ENCODE measurements at places on chromosomes 2 and 18.

- no peak for DNase-seq
These were observed 79.8 kb upstream of the SPATS2L start for GRCh38 chr2:200226451-200227426.

- DNase-seq, result no peak
These were observed 48.4 kb downstream of the MAP2 start for GRCh38 chr2:209472112-209472832.

DNA sequence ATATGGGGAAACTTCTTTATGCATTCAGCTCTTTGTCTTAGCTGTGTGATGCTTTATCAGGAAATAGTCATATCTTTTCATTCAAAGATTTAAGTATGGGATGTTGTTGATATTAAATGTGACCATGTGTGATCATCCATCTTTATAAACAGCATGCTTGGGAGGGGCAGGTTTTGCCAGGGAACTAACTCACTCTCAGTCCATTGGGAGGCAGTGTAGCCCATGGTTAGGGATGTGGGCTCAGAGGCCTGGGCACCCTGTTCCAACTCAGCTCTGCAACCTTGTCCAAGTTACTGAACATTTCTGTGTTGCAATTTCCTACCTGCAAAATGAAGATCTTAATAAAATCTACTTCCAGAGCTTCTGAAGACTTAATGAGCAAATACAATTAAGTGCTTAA is 92.0 kb upstream of the BCL2L11 start:
- DNase-seq, result no peak

GRCh38 chr2:175887776-175888175 is 114.3 kb downstream of the LNPK start:
- DNase-seq, result no peak

DNA sequence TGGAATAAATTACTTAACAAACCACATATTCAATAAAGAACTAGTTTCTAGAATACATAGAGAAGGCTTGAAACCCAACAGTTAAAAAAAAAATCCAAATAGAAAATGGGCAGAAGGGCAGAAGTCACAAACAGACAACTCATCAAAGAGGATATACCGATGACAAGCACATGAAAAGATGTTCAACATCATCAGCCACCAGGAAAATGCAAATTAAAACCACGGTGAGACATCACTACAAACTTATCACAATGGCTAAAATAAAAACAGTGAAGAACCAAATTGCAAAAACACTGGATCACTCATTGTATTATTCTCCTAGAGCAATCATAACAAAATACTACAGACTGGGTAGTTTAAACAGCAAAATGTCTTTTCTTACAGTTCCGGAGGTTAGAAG is 14.5 kb downstream of the SESTD1 start:
- no peak for DNase-seq

DNA sequence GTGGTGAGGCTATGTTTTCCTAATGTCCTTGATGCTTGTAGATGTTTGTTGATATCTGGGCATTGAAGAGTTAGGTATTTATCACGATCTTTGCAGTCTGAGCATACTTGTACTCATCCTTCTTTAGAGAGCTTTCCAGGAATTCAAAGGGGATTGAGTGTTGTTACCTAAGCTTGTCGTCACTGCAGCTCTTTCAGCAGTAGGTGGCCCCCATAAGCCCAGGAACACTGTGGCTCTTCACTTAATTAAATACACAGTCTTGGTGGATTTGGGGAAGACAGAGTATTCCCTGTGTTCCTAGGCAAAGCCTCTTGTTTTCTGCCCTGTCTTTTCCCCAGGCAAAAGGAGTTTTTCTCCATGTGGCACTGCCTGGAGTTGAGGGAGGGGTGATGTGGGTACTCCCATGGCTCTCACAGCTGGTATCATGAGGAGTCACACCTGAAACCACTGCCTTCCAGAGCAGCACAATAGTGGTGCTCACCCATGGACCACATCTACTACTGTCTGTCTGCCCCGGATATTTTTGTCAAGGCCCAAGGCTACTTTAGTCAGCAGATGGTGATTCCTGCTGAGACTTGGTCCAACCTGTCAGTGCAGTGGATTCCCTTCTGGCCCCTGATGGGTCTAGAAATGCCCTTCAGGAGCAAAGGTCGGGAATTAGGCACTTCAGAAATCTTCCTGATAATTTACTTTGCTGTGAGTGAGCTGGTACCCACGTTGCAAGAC is 95.7 kb downstream of the GALNT13 start:
- DNase-seq, result no peak

GRCh38 chr18:79453816-79454735 is 58.3 kb downstream of the NFATC1 start:
- DNase-seq, result no peak

GRCh38 chr2:239889641-239890121 is 135.5 kb downstream of the NDUFA10 start:
- DNase-seq, result no peak

GRCh38 chr2:71932780-71933466 is 214.7 kb downstream of the CYP26B1 start:
- DNase-seq, result no peak

DNA sequence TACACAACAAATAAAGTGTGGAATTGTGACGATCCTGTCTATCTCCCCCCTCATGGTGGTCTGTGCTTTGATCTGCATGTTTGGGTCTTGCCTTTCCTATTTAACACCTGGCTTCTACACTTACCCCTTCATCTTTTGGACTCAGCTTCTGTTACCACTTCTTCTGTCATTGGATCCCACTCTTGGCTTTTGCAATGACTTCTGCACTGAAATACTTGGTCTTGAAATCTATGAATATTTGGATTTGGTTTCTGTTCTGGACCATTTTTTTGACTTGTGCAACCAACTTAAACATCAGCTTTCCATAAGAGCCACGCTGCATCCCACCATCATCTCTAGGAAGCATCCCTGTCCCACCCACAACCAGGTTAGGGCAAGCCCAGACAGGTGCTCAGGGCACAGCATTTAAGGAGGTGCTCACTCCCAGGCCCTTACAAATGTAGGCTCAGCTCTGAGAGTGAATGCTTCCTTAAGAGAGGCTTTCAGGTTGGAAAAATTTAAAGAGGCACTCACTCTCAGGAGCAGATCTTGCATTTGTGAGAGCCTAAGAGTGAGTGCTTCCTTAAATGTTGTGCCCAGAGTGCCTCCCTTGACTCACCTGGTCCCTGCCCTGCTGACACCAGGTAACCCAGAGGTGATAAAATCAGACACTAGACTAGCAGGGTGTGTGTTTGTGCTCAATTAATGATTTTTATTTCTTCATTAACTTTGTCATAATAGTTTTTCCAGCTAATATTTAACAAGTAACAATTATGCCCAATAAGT is 124.5 kb upstream of the SH3BP4 start:
- no peak for DNase-seq

GRCh38 chr18:47993409-47993808 is 63.0 kb upstream of the SMAD2 start:
- no peak for DNase-seq

- DNase-seq, result no peak
These were observed 24.5 kb downstream of the ELAC1 start for GRCh38 chr18:50992351-50992762.

GRCh38 chr2:5710615-5711014 is 18.4 kb downstream of the SOX11 start:
- no peak for DNase-seq
